ENCODE measurements at places on chromosomes 11 and 22. TPM values are rescaled to one million over a fixed set of nuclear protein-coding genes. Genes with fewer than 3 reads are reported as not detected.

- no peak for DNase-seq
These were observed 728 bp downstream of the MMP27 start for GRCh38 chr11:102704841-102705240.

DNA sequence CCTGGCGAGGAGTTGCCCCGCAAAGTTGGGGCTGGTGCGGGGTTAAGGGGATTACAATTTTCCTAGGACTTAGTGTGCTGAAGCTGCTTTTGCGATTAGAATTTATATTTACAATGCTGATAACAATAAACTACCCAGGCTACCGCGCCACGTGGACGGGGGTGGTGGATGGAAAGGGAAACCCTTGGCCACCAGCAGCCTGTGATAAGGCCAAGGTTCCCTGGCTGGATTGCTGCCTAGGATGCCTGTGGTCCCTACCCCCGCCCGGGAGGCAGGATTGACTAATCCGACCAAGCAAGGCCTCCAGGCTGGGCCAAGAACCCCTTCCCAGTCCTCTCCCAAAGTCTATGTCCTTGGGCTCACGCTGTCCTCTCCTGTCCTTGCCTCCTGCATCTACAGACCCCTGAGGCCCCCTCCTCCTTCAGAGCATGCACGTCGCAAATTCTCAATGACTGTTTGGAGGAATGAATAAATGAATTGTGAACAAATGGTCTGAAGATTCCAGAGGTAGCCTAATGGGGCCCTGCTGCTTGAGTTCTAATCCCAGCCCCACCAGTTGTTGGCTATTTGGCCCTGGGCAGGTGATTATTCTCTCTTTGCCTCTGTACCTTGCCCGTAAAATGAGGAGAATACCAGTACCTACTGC lies 7.6 kb upstream of the CHKA start:
- peak; percentile 69 for DNase-seq

Gene FUT4
- 6.5 TPM for total RNA-seq

DNA sequence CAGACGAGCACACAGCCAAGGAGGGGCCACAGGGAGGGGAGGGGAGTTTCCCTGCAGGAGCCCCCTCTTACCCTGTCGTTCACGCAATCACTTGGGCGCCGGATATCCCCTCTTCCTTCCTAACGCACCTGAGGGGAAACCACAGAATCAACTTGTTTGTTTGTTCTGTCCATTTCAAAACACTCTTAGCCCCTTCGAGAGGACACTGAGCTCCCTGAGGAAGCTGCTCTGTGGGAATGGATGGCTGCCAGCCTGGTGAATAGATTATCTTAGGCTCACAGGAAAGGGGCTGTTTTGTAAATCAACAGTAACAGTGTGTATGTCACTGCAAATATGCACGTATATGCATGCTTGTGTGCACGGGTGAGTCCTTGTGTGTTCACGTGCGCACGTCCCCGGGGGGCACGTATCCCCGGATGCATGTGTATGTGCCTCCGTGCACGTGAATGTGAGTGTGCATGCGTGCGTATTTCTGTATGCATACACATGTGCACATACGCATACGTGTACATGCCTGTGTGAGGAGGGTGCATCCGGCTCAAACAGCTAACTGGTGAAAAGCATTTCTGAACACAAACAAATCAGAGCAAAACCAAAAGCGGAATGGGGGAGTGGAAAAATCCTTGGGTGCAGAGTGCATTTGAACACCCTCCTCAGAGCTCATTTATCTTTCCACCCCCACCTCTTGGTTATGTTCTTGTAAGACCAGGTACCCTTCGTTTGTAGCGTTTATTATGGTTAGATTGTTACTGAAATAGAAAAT lies 7.2 kb downstream of the ARSA start:
- DNase-seq, result peak; percentile 72

Data from prostate gland (tissue), 2 donors.